ENCODE measurements at places on chromosomes 1 and 21.

- no peak for DNase-seq
Observed at GRCh38 chr1:239739919-239740318, 351.8 kb upstream of the FMN2 start.

GRCh38 chr1:58999676-59000075, 215.8 kb upstream of the JUN start:
- no peak for DNase-seq

GRCh38 chr1:192700834-192701271, 64.9 kb downstream of the RGS13 start:
- no peak for DNase-seq

- DNase-seq, result no peak
Observed at GRCh38 chr1:161379071-161379470, 11.4 kb upstream of the CFAP126 start.

DNA sequence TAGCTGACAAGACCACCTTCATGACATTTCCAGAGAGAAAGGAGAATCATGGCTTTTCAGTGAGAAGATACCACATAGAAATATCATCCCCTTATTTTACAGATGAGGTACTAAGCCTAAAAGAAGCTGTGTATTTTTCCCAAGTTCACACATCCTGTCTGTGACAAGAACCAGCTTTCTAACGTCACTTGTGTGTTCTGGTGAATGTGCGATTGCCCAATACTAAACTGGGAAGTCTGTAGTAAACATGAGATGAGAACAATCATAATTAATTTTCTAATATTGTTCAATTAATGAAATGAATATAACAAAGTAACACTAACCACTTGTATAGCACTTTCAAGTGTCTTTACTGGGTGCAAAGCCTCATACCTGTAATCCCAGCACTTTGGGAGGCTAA, 46.0 kb downstream of the PTGER3 start:
- DNase-seq, result no peak

DNA sequence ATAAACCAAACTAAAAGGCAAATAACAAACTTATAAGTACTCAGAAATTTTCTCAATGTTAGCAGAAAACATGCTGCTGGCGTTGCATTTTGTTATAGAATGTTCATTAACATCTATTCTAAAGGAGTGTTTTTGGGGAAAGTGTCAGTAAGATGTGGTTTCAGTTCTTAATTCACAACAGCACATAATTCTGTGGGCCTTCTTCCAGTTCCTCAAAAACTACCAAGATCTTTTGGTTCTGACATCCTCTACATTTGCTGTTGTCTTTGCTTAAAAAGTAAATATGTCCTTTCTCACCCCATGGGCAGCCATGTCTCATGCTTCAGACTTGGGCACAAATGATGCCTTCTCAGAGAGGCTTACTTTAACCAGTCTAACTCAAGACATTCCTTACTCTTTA, 152.5 kb downstream of the CDC7 start:
- no peak for DNase-seq

DNA sequence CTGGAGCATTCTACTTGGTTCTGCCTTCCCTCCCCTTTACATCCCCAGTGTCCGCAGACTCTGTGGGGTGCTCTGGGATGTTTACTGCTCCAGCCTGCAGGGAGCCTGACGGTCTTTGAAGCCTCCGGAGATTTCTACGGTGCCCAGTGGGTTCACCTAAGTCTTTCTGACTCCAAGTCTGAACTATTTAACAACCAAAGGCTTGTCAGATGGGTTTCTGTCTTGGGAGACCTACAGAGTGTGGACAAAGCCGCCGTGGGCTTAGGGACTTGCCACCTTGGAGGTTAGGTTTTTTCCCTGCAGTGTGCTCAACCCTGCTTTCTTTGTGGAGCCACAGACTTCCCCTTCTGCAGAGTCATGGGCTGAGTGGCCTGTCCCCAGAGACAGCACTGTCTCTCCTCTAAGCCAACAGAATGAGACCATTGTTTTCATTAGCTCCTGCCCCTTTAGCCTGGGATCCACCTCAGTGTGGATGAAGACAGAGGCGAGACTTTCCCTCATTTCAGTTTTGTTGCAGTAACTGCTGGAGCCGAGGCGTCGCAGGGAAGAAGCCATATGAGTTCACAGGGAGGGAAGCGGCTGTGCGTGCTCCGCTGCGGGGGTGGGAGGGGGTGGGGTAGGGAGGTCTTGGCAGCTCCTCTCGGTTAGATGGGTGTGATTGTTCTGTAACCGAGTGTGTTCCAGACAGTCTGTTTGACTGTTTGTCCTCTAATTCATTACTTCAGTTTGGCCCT, 120.7 kb downstream of the CNIH3 start:
- DNase-seq, result no peak

- no peak for DNase-seq
Observed at GRCh38 chr1:24902471-24902891, 27.6 kb downstream of the RUNX3 start.

- DNase-seq, result no peak
Observed at GRCh38 chr1:39378377-39378776, 113.1 kb upstream of the BMP8A start.

GRCh38 chr1:25651824-25652741, 35.5 kb downstream of the MAN1C1 start:
- DNase-seq, result no peak

GRCh38 chr1:97505816-97506215, 415.0 kb downstream of the DPYD start:
- no peak for DNase-seq

- DNase-seq, result no peak
Observed at GRCh38 chr1:59223198-59223597, 73.7 kb upstream of the FGGY start.

DNA sequence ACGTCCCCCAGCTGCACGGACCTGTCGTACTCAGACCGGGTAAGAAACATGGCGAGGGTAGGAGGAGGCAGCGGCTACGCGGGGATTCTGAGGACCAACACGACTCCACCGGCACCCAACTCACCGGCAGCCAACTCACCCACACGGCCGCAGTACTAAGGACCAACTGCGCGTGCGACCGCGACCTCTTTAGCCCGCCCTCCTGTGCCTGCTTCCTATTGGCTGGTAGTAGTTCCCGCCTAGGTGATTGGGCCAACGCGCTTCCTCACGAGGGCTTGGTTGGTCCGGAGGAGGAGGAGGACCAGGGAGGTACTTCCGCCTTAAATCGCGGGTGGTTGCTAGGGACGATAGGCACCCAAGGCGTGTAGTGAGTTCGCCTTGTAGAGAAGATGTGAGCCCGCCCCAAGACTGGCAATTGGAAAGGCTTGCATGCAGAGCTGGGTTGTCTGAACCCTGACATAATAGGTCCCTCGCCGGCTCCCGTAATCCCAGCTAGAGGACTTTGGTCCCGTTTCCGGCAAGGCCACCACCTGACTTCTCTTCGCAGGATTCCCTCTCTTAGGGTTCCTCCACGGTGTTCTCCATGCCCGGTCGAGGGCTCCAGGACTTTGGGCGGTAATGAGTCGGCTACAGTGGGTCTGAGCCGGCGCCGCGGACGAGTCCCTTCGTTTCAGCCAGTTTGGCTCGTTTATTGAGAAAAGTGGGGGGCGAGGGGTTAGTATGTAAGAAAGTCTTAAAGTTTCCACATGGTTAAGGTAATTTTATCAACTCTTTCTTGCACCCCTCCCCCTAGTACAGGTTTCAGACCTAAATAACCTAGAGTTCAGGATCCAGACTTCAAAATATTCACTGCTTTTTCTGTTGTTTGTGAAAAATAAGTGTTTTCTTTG, at the start of gene PSMA5:
Gene PSMA5, minus strand, starts transcription at position 168 of the 890 bp plus-strand sequence. Its CDS starts 118 bp downstream, at position 50.
- peak; percentile 94 for DNase-seq

DNA sequence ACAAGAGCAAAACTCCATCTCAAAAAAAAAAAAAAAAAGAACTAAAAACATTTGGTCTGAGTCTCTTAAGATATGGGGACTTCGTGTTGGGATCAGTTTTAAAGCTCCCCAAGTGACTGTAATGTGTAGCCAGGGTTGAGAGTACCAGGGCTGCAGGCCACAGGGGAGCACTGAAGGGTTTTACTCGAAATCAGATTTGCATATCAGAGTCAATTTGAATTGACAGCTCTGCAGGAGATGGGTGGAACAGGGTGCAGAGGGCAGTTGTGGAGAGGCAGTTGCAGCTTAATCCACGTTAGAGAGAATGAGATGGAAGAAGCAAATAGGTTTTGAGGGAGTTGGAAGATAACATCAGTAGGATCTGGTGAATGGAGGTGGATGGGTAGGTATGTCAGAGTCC, 20.6 kb upstream of the ELOA start:
- DNase-seq, result no peak

DNA sequence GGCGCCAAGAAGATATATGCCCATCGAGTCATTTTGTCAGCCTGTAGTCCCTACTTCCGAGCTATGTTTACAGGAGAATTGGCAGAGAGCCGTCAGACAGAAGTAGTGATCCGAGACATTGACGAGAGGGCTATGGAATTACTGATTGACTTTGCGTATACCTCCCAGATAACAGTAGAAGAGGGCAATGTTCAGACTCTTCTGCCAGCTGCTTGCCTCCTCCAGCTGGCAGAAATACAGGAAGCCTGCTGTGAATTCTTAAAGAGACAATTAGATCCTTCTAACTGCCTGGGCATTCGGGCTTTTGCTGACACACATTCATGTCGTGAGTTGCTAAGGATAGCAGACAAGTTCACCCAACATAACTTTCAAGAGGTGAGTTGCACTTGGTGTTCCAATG, 19.1 kb downstream of the KLHL20 start:
- DNase-seq, result no peak

DNA sequence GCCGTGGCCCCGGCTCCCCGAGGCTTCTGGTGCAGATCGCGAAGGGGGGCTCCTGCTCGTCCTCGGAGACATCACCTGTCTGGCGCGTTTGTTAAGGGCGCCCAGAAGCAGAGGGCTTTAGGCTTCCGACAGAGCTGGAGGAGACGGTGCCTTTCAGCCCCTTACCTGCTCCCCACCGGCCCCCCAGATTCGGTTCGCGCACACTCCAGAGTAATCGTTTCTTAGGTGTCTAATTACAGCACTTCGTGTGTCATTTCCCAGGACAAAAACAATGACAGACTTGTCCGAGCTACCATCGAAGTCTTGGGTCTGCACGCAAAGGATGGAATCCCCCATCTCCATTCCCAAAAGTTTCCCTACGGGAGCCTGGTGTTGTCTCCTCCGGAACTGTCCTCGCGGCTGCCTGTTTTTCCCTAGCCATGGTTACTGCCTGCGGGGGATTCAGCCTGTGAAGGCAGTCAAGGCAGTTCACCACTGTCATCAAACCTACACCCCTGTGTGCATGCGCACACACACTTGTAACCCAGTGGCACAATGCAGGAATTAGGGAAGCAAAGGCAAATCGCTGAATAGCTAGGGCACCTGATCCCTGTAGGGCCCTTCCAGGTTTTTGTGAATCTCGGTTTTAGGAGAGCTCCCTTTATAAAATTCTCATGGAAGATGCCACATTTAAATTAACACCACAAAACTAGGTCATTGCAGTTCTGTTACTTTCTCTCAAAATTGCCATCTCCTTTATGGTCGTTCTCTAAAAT, 738 bp upstream of the CDC42BPA start:
- DNase-seq, result no peak

GRCh38 chr1:198157847-198158725, 1.3 kb downstream of the NEK7 start:
- no peak for DNase-seq

DNA sequence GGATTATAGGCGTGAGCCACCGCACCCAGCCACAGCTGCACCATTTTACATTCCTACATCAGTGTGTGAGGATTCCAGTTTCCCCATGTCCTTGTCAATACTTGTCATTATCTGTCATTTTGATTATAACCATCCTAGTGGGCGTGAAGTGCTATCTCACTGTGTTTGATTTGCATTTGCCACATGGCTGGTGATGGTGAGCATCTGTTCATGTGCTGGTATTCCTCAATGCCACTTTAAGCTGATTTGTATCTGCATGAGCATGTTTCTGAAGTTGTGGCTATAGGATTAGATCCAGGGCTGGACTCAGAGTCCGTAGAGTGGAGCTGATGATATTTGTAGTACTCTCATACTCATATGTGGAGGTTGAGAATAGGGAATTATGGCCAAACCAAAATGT, 36.6 kb downstream of the SRRM1 start:
- DNase-seq, result no peak

DNA sequence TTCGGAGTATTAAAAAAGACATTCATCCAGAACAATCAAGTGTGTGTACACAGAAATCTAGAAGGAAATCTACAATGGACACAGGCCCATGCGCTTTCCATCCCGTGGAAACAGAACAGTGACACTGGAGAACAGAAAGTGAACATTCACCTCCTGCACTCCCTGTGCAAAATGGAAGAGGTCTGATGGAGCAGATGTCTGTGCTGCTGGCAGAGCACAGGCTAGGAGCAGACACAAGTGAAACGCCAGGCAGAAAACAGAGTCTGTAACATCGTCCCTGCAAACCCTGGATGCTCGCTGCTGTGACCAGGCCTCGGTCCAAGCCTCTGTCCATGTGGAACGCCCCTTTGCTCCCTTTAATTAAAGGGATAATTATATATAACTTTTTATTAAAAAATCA, 36.1 kb downstream of the SLC45A1 start:
- DNase-seq, result no peak

- DNase-seq, result no peak
Observed at GRCh38 chr1:15384301-15384901, 25.3 kb upstream of the EFHD2 start.

DNA sequence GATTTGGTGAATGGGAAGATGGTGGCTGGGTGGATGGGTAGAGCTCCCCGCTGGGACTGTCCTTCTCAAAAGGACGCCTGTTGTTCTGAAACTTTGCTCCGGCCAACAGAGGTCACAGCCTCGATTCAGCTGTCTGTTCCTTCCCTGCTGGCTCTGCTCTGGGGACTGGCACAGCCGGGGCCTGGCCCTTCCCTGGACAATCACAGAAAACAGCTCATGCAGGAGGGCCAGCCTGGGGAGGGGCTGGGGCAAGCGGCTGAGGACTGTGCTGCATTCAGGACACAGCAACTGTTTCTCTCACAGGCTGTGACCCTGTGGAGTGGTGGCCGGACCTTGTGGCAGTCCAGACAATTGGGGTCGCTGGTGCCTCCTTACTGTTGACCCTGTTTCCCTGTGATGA, 110.7 kb upstream of the TMEM51 start:
- no peak for DNase-seq

DNA sequence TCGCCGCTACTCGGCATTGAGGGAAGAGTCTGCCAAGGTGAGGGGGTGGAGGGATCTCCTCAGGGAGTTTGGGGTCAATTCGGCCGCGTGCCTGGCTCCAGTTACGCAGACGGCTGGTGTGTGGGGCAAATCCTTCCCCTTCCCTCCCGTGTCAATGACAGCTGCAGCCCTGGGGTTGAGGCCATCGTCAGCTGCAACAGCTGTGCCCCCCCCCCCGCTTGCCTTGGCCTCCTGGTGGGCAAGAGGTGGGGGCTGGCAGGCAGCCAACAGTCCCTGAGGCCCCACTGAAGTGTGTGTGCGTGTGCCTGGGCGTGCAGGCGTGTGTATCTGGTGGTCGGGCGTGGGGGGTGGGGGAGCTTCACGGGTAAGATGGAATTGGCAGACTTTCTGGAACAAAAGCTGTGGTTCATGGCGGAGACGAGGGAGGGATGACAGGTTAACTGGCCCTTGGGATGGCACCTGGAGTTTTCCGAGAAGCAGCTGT, 25.6 kb downstream of the PPFIA4 start:
- no peak for DNase-seq

GRCh38 chr1:185040408-185040735, 5.0 kb upstream of the RNF2 start:
- DNase-seq, result no peak
